Fibroblast of lung (primary cell): ENCODE measurements at places on chromosomes 4 and X.

DNA sequence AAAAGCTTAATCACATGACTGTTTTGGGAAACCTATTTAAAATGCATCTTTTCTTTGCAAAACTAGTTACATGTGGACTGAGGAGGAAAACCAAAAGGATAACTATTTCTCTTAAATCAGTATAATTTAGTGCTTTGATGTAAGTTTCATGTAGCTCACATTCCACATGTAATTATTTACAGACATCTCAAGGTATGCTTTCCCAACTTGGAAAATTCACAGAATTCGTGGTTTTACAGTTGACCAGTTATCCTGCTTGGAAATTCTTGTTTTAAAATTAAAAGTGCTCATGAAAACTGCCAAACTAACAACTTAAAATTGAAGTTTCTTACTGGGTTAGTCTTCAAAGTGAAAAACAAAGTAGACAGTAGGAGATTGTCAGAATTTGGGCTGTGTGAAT, 52.4 kb downstream of the EDNRA start:
- no peak for DNase-seq

GRCh38 chrX:75623535-75623934, 100.7 kb upstream of the ZDHHC15 start:
- DNase-seq: no peak

DNA sequence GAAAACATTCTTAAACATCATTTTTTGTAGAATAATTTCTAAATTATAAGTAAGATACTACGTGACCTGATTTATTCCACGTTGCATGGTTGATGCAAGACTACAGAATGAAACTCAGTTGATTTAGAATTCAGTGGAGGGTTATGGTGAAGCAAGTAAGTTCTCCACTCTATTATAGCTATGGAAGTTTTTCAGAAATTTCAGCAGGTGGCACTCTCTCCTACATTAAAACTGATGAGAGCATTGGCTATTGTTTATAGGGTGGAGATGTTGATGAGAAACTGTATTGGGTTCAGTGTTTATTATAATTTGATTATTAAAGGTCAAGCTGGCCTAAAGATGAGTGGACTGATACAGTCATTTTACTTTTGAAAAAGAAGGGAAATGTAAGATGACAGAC, 88.0 kb downstream of the FNIP2 start:
- peak; percentile 54 for DNase-seq

DNA sequence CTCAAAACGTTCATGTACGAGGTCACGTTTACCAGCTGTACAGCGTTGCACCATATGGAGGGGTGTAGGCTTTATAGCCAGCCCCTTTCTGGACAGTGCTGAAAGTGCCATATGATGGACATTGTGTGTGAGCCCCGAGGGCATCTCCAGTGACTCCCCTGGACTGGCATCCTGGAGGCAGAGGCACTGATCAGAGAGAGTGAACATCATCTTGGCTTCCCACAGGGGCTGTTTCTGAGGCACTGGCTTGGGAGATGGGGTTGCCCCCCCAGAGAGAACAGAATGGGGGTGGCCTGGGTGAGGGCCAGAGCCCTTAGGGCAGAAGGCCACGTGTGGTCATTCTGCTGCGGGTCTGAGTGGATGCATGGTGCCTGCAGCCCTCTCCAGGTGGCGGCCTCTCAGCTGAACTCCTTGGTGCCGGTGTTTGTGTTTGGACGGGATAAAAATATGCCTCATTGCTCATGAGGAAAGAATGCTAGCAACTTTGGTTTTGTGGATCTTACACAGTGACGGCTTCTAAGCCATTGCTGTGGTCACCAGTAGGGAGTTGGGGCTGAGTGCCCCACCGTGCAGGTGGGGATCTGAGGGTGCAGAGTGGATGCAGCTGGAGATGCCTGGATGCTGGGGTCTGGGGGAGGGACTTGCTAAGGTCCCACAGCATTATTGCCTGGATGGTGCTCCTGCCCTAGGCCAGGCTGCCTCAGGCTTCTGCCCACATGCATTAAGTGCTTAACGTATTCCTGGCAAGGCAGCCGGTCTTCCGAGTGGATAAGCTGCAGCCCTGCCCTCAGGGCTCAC, 3.4 kb downstream of the WFS1 start:
- DNase-seq: peak; percentile 65
